Heart right ventricle (tissue), 16 donors: ENCODE measurements at places on chromosomes 7 and 10.

- DNase-seq = no peak
Observed at GRCh38 chr7:133633055-133633454, 380.2 kb downstream of the EXOC4 start.

- DNase-seq = no peak
Observed at GRCh38 chr10:59814878-59815277, 61.6 kb upstream of the MRLN start.

DNA sequence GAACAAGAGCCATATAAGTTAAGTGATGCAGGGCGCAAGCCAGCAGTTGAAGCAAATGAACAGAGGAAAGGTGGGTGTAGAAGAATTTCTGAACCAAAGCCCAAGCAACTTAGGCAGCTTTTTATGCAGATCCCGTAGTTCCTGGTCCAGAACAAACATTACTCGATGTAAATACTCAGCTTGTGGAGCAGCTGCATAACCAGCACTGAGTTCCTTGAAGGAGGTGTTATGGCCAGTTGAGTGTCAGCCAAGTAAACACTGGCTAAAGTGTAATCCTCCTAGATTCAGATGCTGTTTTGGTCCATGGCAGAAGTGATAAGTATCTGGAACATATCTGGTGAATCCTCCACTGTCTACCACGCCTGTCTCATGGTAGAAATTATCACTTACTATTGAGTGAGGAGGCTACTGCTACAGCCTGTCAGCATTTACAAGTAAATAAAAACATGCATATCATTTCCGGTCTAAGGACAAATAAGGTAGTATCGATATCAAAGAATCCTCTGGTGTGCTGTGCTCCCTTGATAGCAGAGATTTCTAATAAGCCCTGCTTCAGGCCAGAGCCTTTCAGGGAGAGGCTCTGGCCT, 213.9 kb downstream of the DYNC1I1 start:
- DNase-seq = no peak

DNA sequence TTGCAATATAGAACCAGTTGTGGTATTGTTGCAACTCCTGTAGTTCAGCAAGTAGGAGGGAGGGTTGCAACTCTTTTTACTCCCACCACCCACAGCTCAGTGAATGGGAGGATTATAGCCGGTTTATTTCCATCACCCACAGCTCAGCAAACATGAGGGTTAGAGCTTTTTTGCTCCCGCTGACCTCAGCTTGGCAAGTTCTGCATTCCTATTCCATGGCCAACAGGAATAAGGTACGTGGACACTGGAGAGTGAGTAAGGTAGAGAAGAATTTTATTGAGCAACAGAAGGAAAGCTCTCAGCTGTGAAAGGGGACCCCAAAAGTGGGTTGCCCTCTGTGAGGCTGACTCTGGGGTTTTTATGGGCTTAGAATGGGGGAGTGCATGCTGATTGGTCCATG, 167.1 kb upstream of the SMIM30 start:
- DNase-seq = no peak

DNA sequence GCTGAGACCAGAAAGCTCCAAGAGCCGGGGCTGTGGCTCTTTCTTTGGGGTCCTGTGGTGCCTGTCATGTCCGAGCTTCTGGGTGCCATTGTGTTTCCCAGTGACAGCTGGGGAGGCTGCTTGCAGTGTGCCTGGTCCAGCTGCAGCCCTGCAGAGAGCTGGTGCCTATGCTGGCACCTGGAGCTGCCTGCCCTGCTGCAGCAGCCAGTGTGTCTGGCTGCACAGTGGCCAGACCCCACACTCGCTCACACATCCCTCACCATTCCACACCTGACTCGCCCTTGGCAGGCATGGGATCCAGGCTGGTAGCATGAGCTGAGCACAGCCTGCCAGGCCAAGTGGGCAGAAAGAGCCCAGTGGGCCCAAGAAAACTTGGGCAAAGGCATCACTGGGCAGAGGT, 635.1 kb upstream of the SEMA3D start:
- DNase-seq = no peak

DNA sequence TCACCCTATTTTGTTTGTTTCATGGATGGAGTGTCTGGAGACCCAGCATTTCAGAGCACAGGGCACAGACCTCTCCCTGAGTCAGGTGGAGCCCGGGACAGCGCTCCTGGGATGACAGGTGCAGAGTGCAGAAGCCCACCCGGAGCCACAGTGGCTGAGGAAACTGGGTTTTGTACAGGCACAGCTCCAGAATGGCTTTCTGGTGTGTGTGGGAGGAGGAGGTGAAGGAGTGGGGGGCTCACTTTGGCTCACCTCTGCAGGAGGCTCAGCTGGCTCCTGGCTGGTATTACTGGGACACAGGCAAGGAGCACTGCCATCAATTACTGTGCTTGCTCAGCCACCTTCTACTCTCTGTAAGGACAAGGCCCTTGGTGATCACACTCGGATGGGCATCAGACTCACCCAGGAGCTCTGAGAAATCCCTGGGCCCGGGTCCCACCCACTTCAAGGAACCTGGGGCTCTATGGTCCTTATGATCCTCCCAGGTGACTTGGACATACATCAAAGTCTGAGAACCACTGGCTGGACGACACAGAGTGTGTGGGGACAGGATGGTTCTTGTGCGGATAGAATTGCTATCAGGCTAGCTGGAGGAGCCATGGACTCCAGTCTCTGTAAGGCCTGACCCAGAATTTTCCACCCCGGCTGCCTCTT, 221.1 kb upstream of the ZNF32 start:
- DNase-seq = no peak

- DNase-seq = no peak
Observed at GRCh38 chr10:29353887-29354561, 65.2 kb downstream of the LYZL1 start.

DNA sequence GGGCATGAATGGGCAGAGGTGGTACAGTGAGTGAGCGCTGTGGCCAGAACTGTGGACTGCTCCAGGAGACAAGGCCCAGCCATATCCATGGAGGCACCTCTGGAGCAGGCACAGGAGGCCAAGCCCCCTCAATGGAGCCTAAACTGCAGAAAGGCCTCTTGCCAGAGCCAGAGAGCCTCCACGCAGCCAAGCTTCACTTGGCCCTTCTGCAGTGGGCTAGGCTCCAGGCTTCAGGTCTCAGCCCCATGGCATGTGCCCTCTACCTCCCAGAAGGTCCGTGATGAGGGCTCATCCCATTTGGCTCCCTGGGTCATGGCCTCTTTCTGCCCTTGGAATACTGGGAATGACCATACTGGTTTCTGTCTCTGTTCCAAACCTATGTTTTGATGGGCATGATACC, 8.9 kb downstream of the PDE1C start:
- DNase-seq = no peak

DNA sequence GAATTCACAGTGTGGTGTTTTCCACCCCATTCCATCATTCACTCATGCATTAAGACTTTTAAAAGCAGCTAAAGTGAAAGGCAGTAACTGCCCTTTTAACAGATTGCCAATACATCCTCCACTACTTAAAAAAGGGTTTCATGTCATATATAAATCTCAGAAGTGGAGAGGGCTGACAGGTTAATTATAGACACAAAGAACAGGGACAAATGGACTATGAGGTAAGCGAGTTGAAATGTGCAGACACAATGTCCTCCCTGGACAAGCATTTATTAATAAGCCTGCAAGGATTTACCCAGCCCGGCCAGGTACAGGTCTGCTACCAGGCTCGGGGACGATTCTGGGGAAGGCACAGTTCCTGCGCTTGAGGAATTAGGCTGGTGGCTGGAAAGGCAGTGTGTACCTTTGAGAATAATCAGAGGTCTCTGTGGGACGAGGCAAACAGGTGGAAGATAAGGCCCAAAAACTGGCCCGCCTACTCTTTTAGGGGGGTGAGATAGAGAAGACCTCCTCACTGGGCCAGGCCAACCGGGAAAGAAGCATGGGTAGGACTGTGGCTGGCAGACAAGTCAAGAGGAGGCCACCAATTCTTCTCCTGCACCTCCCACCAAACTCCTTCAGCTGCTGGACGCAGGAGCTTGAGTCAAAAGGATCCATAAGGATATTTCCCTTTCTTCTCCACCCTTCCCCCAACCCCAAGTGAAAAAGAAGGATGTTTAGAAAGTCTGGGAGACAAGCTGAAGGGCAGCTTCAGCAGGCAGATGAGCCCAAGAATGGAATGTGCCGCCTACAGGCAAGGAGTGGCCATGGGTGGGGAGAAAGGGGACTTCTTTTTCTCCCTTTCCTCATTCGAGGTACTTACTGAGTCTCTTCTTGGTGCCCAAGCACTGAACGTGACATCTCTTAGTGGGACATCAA, 1.5 kb downstream of the PDLIM1 start:
- no peak for DNase-seq

DNA sequence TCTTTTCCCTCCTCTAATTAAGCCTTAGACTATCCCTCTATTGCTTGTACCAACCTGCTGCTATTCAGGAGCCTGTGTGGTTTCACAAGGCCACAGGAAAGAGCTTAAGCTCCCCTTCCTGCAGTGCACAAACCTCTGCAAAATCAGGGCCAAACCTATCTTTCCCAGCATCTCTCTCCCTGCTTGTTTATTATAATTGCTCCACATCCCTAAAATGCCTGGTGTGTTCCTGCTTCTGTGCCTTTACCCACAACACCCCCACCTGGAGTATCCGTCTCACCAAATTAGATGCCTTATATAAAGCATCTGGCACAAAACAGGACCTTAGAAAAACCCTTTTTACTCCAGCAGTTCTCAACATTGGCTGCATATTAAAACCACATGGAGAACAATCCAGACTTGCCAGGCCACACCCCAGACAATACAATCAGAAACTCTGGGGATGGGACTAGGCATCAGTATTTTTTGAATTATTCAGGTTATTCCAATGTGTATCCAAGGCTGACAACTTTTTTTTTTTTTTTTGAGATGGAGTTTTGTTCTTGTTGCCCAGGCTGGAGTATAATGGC, 16.7 kb downstream of the SEC31B start:
- DNase-seq = no peak

DNA sequence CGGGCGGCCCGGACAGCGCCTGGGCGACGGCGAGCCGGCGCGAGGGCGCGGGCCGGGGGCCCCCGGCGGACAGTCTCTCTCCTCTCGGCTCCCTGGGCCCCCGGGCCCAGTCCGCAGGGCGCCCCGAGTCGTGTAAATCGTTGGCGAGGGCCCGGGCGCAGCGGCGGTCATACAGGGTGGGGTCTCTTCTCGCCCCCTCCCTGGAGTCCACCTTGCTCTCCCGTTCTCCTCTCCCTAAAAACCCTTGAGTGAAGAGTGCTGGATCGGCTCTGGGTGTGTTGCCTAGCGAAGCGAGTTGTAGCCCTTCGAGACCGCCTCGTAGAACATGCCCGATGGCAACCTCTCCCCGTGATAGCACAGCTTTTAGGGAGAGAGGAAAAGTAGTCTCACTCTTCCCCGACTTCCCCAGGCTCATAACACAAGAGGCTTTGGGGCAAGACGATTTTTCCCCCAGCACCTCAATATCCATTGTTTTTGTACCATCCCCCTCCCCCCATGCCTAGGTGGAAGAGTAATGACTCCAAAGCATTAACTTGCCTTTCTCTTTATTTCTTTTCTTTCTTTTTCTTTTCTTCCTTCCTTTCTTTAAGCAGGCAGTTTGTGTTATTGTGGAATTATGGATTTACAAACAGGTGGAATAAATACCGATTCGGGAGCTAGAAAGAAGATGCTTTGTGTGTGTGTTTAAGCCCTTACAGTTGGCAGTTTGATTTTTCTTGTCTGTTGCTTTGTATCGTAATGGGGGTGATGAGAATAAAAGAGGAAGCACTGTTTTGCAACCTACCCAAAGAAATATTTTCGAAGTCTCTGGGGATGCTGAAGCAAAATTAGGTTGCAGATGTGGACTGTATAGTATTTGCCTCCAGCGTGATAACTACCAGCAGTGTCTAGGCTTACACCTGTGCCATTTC, 822 bp downstream of the SHOC2 start:
- DNase-seq = peak; percentile 42

DNA sequence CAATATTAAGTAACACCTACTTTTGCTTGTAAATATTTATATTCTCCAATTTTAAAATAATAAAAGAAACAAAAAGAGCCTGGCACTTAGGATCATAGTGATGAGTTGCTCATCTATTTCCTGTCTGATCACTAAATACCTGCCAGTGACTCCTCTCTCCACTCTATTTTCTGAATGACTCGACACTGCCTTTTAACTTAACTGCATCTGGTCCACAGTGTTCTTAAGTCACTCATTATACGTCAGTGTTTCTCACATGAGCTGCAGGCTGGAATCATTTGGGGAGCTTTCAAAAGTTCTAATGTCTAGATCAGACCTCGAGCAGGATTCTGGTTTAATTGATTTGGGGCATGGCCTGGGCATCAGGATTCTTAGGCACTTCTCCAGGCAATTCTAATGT, 78.0 kb upstream of the AGBL3 start:
- DNase-seq = no peak

DNA sequence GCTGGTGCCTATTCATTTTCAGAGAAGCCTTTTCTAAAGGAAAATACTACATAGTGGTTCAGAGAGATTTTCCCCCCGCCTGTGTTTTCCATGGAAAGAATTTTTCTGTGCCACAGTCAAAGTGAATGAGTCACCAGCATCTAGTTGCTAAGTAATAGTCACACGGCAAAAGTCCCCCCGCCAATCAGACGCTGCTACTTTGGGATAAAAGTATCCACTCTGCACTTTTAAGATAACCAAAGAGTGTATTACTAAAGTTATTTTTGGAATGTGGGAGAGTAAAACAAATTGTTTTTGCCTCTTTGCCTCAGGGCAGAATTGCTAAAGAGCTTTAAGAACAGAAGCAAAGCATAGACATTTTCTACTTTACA, 23.5 kb downstream of the ABLIM1 start:
- DNase-seq = peak; percentile 79

GRCh38 chr10:130105724-130106123, 4.9 kb downstream of the C10orf143 start:
- no peak for DNase-seq

GRCh38 chr7:105943486-105943885, 19.6 kb upstream of the CDHR3 start:
- no peak for DNase-seq

GRCh38 chr7:3942816-3943745, 642.0 kb downstream of the SDK1 start:
- DNase-seq = no peak

- DNase-seq = peak; percentile 9
Observed at GRCh38 chr7:30533886-30534285, 29.3 kb upstream of the GGCT start.

GRCh38 chr7:98788966-98789365, 80.8 kb downstream of the TMEM130 start:
- no peak for DNase-seq

- no peak for DNase-seq
Observed at GRCh38 chr10:51419196-51420093, 279.9 kb downstream of the CSTF2T start.

GRCh38 chr7:130732980-130733930, 752 bp downstream of the KLF14 start:
- DNase-seq = peak; percentile 23

DNA sequence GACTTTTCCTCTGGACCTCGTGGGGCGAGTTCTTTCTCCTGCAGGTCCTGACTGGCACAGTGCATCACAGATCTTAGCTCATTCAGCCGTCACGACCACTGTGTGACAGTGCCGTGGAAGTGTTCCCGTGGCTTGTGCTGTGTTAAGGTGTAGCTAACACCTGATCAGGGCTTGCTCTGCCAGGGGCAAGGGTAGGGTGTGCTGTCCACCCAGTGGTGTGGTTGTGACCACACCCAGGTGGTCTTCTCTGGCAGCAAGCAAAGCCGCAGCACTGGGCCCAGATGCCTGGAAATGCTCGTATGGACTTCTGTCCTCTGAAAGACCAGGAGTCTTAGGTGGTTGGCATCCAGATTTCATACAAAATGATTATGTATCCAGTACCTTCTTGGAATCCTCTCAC, 86.2 kb downstream of the GLRX3 start:
- no peak for DNase-seq

GRCh38 chr10:28788252-28788651, 110.9 kb downstream of the BAMBI start:
- no peak for DNase-seq
